ENCODE measurements at places on chromosomes 12 and 14.

- DNase-seq, result no peak
Measured at GRCh38 chr12:111846016-111846415, 4.0 kb downstream of the MAPKAPK5 start.

DNA sequence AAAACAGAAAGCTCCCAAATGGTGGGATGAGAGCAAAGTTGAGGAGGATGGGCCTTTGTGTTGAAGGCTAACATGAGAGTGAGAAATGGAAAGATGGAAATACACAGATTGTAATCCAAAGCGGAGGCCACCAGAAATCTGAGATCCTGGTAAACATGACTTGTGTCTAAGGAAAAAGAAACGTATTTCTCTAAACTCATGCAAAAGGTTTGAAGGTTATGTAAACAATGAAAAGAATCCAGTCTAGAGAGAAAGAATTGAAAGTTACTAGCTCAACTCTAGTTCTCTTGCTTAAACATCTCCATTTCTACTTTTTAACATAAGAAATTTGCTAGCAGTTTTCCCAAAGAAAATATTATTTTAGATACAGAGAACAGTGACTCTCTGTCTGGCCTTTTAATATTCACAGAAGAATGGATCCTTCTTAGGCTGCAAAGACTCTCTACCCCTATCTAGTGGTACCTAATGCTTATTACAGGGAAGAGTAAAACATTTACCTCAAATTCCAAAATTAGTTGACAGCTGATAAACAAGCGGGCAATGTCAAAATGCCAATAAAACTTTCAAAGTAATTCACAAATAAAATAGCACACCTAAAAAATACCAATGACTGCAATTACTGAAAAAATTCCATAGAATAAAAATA is 75.8 kb upstream of the SOX5 start:
- DNase-seq, result no peak

DNA sequence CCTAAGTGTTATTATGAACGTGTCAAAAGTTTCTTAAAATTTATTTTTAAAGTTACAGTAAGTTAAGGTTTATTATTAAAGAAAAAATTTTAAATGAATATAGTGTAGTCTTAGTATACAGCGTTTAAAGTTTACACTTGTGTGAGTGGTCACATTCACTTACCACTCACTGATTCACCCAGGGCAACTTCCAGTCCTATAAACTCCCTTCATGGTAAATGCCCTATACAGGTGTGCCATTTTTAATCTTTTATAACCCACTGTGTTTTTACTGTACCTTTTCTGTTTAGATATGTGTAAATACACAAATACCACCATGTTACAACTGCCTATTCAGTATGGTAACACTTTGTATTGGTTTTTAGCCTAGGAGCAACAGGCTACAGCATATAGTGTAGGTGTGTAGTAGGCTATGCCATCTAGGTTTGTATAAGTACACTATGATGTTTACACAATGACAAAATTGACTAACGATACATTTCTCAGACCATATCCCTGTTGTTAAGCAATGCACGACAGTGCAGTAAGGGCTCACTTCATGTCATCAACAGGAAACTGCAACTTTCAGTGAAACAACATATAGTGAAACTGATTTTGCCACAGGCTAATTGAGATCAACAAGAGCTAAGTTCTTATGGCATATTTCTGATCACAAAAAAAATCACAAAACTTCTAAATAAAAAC is 112.0 kb upstream of the TMCC3 start:
- peak; percentile 56 for DNase-seq

DNA sequence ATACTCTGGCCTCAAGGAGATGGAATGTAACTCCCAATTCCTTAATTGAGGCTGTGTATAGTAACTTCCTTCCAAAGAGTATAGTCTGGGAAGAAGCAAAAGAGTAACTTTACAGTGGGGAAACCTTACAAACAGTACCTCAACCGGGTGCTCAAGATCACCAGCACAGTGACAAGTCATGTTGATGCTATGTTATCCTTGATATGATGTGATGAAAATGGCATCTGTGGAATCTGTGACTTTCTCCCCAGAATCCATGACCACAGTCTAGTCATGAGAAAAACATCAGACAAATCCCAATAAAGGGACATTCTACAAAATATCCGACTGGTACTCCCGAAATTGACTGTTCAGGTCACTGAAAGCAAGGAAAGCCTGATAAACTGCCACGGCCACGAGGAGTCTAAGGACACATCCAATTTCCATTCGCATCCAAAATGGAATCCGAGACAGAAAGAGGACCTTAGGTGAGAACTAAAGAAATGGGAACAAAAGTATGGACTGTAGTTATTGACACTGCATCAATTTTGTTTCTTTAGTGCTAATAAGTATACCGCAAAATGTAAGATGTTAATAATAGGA is 97.3 kb upstream of the FRMD6 start:
- no peak for DNase-seq

DNA sequence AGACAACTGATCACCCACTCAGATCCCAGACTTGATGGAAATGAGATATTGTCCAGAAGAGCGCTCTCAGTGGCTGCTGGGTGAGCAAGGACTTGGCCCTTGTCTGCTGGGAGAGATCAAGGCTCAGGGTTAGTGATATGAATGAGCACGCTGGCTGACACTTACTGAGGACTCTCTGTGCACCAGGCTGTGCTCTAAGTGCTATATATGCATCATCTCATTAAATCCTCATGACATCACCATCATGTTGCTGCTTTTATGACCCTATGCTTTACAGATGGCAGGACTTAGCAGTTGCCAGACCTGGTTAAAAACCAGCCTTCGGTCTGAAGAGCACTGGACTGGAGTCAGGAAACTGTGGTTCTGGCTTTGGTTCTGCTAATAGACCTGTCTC is 260.9 kb downstream of the VRK1 start:
- no peak for DNase-seq

GRCh38 chr14:74514471-74514941 is 20.9 kb downstream of the ISCA2 start:
- DNase-seq, result no peak

GRCh38 chr14:90510159-90510558 is 113.3 kb downstream of the CALM1 start:
- DNase-seq, result no peak

- no peak for DNase-seq
Measured at GRCh38 chr12:132056320-132056719, 87.8 kb downstream of the DDX51 start.

GRCh38 chr12:118682656-118683055 is 298.7 kb upstream of the SRRM4 start:
- peak; percentile 13 for DNase-seq

- no peak for DNase-seq
Measured at GRCh38 chr14:57245941-57246340, 22.8 kb downstream of the EXOC5 start.

GRCh38 chr12:78331753-78332152 is 501.1 kb downstream of the NAV3 start:
- no peak for DNase-seq

Data from GM12878 (cell line).